ENCODE measurements at places on chromosomes 5 and 9.
A peak's percentile ranks its signal among the peaks of the same experiment; 100 is the strongest.

- no peak for DNase-seq
Observed at GRCh38 chr9:84668196-84669012, 1.1 kb upstream of the NTRK2 start.

DNA sequence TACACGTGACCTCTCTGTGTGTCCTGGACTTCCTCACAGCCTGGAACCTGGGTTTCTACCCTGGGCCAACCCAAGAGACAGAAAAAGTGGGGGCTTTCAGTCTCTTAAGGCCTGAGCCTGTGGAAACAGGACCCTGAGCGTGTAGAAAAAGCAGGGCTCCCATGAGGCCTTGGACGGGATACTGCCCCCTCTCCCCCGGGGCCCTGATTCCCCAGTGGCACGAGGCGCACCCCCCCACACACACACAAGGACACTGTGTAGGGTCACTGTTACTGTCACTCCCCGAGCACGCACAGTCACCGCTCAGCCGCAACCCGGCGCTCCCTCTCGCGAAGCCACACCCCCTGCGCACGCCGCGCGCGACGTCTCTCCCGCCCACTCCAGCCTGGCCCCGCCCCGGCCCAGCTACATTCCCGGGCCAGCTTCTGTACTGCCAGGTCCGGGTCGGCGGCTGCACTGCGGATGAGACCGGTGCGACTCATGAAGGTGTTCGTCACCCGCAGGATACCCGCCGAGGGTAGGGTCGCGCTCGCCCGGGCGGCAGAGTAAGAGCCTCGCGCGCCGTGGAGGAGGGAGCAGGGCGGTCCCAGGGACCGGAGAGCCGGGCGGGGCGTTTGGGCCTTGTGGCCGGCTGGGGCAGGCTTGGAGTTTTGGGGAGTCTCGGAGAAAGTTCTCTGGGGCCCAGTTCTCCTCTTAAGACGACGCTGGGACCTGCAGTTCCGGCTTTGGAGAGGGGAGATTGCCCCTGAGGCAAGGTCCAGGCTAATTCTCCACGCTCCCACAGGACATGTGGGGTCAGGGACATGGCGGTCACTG, at the start of gene GRHPR:
Gene GRHPR (plus strand): TSS at position 408 of the 816 bp plus-strand sequence. CDS start 55 bp downstream, at position 463.
- DNase-seq = peak; percentile 89

DNA sequence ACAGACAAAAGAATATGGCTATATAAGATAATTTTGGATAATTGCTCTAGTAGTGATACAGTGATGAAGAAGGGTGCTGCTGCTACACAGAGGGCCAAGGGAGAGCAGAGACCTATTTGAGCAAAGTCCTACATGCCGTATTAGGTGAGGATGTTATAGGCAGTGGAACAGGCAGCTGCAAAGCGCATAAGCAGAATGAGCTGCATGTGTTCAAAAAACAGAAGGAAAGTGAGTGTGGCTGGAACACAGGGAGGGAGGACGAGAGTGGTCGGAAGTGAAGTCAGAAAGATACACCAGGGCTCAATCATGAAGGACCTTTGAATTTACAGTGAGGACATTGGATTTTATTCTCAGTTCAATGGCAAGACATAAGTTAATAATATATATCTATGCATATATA, 35.4 kb downstream of the ITGA2 start:
- DNase-seq = no peak

- no peak for DNase-seq
Observed at GRCh38 chr5:110179321-110179720, 489.6 kb downstream of the MAN2A1 start.

DNA sequence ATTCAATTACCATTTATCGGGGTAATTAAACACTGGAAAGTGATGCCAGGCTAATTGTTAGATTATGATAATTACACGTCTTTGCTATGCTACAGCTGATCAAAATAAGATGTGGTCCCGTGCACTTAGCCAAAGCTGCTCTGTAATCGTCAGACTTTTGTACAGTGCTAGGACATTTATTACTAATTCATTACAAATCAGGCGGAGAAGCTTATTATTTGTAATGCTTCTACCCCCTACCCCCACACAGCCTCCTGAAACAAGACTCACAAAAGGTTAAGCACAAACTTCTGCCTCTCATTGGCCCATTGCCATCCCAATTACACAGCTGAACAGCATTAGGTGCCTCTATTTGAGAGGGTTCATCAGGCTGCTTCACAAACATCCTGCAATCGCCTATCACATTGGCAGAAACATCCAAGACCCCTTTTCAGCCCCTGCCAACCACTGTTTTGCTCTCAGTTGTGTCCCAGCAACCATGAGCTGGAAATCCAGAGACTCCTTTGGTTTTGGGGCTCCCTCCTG, 232.7 kb downstream of the EFNA5 start:
- DNase-seq = no peak

- peak; percentile 18 for DNase-seq
Observed at GRCh38 chr5:115459855-115460341, 84.7 kb downstream of the FEM1C start.

DNA sequence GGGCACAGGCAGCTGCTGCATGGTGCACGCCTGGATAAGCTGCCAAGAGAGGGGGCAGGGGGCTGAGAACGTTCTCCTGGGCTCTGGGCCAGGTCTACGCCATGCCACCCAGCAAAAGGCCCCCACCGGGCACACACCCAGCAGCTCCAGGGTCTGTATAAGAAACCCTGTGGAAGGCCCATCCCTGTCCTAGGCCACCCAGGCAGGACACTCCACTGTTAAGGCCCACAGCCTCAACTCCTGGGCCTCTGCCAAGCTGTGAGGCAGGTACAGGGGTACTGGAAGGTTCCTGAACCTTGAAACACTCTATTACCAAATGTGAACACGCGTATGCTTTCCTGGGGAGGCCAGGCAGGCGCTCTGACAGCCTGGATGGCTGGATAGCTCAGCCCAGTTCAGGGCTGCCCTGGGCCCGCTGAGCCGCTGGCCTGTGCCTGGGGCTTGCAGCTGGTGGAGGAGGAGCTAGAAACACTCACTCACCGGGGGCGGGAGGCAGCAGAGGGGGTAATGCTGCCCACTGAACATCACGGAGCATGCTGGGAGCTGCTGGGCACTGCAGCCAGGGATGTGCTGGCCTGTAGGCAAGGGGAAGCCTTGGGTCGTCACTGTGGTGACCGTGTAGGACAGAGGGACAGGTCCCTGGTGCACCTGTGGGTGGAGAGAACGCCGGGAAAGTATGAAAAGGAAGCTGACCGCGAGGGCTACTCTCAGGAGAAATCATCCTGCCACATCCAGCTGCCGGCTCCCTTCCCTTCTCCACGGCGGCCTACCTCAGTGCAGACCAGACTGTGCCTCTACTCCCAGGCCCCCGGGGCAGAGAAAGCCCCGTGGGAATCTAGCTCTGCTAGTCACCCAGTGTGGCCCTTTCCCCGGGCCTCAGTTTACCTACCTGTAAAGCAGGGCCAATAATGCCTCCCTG, 6.0 kb downstream of the RNF44 start:
- peak; percentile 58 for DNase-seq

Measured in myocyte (in vitro differentiated cells).